ENCODE measurements at places on chromosomes 2 and 18. TPM values are rescaled to one million over a fixed set of nuclear protein-coding genes. Genes with fewer than 3 reads are reported as not detected.

DYSF gene
- 4.3 TPM for total RNA-seq

ASXL2 gene
- 15.0 TPM for total RNA-seq

ARHGAP28 gene
- total RNA-seq = 23.9 TPM

CCDC85A gene
- 0.29 TPM for total RNA-seq

EMILIN1 gene
- total RNA-seq = 138 TPM

TFPI gene
- 123 TPM for total RNA-seq

GTF2A1L gene
- 1.1 TPM for total RNA-seq

LCT gene
- total RNA-seq = under 0.01 TPM

FBXO48 gene
- total RNA-seq = 0.88 TPM

ATP5MC3 gene
- 87.2 TPM for total RNA-seq

CNRIP1 gene
- total RNA-seq = 46.3 TPM
